ENCODE measurements at places on chromosomes 11 and 22.

- no peak for DNase-seq
Observed at GRCh38 chr11:111370902-111371578, 8.0 kb downstream of the POU2AF1 start.

DNA sequence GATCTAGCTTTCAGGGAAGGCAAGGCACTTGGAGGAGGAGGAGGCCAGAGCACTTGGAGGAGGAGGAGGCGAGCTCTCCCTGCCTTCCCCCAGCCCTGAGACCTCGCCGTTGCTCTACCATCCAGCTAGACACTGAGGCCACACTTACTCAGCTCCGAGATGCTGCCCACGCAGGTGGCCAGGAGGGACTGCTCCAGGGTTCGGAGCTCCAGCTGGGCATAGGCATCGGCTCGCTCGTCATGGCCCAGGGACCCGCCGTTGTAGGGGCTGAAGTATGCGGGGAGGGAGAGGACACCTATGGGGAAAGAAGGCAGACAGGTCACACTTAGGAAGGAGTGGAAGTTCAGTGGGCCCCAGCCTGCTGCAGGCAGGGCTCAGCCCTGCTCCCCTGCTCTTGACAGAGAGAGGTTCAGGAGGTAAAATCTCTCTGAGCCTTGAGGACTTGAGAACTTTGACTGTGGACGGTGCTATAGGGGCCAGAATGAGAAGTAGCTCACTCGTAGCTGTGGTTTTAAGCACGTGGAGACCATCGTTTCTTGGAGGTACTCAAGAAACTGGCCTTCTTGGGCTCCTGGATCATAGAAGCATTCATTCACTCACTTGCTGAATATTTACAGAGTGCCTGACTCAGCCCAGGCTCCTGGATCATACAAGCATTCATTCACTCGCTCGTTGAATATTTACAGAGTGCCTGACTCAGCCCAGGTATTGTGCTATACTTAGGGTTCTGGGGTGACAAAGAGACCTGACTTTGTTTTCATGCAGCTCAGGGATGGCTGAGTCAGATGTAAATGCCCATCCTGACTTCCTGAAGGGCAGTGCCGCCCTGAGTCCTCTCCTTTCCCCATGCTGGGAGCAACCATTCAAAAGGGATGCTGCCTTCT, 99.2 kb downstream of the NAT10 start:
- no peak for DNase-seq

DNA sequence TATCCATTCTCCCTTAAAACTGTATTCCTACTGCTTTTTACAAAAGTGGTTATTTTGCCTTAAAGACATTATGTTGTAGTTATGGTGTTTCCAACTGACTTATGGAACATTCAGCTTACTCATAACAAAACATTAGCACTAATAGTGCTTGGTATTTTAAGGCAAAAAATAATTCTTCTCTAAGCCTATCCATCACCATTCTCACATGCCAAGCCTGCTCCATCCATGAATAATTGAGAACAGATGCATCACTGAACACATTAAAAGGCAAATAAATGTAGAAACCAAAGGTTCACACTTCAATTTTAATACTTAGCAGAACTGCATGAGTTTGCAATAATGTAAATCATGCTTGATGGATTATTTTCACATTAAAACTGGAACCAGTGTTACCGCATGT, 42.3 kb upstream of the DDI1 start:
- no peak for DNase-seq

DNA sequence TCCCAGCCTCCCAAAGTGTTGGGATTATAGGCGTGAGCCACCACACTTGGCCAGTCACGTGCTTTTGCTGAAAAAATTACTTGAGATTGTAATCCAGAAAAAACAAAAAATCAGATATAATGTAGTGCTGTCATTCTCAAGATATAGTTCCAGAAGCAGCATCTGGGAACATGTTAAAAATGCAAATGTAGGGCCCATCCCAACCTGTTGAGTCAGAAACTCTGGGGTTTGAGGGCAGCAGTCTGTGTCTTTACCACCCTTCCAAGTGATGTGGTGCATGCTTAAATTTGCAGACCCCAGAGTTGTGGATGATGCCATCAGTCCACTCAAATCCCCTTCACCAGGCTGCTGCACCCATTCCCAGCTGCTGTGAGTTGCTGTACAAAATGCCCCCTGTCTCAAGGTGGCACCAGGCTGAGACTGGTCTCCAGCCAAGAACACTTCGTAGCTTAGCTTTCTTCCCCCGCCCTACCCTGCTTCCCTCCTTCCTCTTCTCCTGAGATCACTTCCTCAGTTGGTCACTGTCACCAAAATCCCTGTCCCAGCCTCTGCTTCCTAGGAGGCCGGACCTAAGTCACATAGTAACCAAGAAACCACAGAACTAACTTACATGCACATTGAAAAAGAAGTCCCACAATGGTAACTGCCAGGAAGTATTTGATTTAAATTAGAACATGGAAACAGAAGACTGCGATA, 18.2 kb upstream of the ARRB1 start:
- no peak for DNase-seq

GRCh38 chr11:71338801-71339395, 86.5 kb upstream of the SHANK2 start:
- DNase-seq, result no peak

DNA sequence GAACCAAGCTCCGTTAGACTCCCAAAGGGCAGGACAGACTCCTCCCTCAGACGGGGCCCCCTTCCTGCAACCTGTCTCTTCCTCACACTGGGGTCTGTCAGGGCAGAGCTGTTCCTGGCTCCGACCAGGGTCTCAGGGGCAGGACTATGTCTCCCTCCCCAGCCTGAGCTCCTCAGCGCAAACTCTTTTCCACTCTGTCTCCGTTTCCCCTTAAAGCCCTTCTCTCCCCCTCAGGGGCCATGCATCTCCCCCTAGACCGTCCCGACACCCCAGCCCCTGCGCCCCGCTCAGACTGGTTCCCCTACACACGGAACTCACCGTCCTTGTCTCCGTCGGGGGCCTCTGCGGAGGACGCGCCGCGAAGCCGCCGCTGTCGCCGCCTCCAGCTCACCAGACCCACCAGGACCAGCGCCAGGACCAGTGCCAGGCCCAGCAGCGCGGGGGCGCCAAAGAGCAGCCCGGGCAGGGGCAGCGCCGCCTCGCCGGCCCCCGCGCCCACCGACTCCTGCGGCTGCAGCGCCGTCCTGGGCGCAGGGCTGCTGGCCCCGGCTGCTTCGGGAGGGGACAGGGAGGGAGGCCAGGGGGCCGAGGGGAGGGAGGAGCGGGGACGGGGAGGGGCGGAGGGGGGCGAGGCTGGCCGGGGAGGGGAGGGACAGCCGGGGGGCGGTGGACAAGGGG, 684 bp downstream of the TNFRSF13C start:
- peak; percentile 76 for DNase-seq

GRCh38 chr11:6350043-6350442, 29.7 kb upstream of the CAVIN3 start:
- no peak for DNase-seq

GRCh38 chr11:55714982-55715888, 53.2 kb downstream of the OR4C6 start:
- no peak for DNase-seq

DNA sequence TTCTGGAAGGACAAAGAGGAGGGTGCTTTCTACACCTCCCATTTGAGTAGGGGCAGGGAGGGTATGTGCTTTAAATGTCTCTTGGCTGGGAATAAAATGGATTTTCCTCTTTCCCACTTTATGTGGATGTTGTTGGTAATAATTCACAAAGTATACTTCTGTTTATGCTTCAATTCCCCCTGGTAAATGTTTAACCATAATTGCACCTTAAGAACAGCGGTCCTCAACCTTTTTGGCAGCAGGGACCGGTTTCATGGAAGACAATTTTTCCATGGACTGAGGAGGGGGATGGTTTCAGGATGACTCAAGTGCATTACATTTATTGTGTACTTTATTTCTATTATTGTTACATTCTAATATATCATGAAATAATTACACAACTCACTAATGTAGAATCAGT, 4.0 kb upstream of the TP53AIP1 start:
- DNase-seq, result no peak

- DNase-seq, result no peak
Observed at GRCh38 chr11:23202611-23203010, 342.3 kb upstream of the CCDC179 start.

DNA sequence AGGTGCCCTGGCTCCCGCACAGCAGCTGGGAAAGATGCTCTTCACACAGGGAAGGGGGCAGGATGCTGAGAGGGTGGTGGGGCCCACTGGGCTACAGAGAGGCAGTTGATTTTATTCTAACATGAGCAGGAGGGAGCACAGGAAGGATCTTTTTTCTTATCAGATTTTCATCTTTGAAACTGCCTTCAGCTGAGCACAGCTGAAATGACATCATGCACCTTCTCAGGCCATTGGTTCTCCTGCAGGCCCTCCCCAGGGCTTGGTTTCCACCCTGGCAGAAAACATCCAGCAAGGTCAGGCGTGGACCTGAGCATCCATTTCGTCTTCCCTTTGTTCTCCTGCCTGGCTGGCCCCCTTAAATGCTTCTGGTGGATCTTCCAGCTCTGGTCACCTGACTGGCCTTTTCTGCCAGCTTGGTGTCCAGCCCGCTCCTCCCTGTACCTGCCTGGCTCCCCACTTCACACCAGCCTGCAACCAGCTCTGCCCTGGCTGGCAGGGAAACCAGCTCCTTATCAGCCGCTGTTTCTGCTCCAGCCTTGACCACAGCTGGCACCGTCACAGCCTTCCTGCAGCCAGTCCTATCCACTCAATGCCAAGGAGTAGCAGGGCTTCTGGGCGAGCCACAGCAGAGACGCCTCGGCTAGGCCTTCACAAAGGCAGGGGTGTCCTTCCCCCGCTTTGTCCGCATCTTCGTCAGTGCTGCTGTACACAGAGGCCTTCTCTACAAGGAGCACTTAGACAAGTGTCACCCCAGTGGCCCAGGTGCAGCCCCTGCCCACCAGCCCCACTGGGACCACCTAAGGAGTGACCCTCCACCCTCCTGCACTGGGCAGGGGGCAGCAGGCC, 36.5 kb downstream of the TOM1 start:
- no peak for DNase-seq

DNA sequence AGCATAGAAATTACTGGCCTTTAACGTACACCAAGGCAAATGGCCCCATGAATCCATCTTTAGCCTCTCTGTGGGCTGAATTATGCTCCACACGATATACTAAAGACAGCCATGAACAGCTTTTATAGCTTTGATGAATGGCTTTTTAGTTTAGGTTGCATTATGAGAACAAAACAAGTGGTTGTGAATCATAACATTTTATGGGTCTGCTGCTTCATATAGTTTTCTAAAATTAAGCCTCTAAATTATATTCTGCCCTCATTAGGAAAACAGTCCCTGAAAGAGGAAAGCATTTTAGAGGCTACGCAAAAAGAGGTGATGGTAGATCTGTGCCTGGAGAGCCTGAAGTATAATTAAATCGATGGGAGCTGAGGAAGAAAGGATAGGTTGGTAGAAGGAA, 221.3 kb downstream of the CADM1 start:
- DNase-seq, result no peak

- DNase-seq, result no peak
Observed at GRCh38 chr11:126914941-126915340, 85.6 kb downstream of the KIRREL3 start.

- DNase-seq, result no peak
Observed at GRCh38 chr11:46353698-46354097, 6.4 kb downstream of the DGKZ start.

- DNase-seq, result no peak
Observed at GRCh38 chr11:126680131-126680530, 320.4 kb downstream of the KIRREL3 start.

DNA sequence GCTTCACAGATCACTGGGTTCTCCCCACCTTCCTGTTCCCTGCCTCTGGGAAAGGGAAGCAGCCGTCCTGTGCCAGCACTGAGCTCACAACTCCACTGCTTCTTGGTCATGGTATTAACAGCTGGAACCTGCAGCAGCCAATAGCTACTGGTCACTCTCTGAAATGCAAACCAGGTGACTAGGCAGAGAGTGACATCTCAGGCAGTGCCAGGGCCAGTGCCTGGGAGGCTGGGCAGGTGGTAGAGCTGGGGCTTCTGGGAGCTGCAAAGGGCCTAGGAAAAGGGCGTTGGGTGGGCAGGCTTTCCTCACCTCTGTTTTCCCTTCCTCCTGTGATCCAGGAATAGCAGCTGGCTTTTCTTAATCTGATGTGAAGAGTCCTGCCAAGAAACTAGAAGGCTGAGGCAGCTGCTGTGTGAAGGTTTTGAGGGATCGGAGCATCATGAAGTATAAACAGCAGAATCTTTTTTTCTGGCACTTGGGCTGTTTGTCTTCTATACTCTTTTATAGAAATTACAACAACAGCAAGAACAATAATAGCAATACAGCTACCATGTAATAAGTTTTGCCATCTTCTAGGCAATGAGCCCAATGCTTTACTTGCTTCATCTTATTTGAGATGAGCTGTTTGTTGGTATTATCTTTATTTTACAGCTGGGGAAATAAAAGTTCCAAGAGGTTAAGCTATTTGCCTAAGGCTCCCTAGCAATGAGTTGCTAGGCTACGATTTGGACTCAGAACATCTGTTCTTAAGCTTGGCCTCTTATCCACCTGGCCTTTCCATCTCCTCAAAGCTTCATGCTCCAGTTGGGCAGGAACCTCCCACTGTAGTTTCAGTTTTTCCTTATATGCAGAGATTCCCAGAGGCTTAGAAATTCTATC, 22.0 kb upstream of the CD44 start:
- no peak for DNase-seq

GRCh38 chr11:75151346-75152047, 590 bp downstream of the SLCO2B1 start:
- DNase-seq, result no peak

DNA sequence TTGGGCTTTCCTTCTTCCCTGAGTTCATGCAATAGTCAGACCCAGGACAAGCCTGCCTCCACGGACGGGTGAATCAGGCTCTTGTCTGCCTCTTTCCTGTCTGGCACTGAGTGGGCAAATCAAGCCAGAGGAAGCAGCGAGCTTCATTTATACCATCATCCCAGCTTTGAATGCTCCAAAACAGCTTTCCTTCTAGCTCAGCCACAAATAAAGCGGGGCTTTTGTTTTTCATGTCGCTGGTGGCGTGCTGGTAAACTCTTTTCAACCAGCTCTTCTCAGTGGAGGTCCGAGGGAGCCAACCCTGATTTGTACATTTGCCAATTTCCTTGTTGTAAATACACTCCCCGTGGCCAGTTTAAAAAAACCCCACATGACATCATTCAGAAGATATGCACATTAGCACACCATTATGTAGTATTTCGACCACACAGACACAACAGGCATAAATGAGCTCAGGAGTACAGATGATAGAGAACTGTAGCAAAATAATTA, 8.6 kb downstream of the C11orf91 start:
- no peak for DNase-seq

DNA sequence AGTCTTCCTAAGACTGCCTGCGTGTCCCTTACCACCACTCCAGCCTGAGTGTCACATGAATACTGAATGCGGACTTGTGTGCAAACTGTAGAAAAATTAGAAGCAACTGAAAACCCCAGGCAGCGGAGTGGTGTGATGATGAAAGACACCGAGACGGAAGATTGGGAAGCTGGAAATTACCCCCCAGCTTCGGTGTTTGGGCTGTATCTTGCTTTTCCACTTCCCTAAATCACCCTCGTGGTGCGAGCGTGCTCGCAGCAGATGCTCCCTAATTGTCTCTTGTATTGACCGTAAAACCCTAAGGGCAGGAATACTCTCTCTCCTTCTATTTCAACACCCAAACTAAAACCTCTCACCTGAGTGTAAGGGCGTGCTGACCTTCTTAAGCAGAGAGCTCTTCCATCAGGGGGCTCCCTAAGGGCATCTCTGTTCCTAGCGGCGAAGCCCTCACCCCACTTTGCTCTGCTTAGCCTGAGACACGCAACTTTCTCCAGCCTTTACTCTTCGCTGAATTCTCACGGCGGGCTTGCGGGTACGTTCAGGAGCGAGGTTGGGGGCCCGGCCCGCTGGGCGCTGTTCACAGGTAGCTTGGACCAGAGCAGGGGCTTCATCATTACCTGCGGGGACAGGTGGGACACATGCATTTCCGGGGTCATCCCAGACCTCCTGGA, 62.4 kb downstream of the CRYBB2 start:
- no peak for DNase-seq

- no peak for DNase-seq
Observed at GRCh38 chr11:63667995-63668795, 3.0 kb downstream of the ATL3 start.

Measured in CD4-positive, alpha-beta T cell treated with Interleukin-15 for 4 hours (primary cell).